CD4-positive, alpha-beta T cell treated with Interleukin-1 beta for 1 hour (primary cell): ENCODE measurements at places on chromosomes 7 and 10.

- no peak for DNase-seq
These were observed 76.3 kb downstream of the DKK1 start for GRCh38 chr10:52390388-52390787.

- no peak for DNase-seq
These were observed 15.4 kb upstream of the HIBADH start for GRCh38 chr7:27677912-27678612.

- DNase-seq: peak; percentile 39
These were observed 121.6 kb upstream of the ZNF92 start for GRCh38 chr7:65251851-65252620.

DNA sequence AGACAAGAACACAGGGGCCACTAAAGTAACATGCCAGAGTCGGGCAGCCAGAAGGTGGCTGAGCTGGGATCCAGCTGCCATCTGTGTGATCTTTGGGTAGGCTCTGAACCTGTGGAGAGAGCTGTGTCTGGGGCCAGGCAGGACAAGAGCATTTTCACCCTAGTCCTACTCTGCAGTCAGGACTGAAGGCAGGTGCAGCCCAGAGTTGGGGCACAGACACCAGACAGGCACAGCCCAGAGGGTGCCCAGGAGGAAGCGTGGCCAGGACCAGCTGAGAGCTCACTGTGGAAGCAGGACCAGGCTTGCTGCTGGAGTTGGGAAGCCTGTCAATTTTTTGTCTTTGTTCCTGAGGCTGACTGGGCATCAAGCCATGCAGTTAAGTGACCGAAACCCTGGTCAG, 113.6 kb downstream of the ADCY1 start:
- DNase-seq: no peak

- no peak for DNase-seq
These were observed 11.6 kb downstream of the TMEM273 start for GRCh38 chr10:49176310-49177268.

DNA sequence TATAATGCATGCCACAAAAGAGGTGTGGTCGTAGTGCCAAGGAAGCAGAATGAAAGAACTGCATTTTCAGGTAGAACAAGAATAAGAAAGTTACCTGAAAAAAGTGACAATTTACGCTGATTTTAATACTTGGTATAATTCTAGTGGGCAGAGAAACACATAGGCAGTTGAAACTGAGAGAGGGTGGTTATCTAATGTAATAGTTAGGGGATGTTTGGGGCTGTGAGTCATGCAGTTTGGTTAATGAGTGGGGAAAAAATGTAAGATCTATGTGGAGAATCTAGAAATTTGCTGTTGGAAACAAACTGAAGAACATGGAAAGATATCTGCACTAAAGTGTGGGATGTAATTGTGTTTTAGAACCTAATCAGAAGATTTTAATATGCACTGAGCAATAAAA, 33.7 kb downstream of the ZNF37A start:
- no peak for DNase-seq

GRCh38 chr10:11115337-11115736, 97.7 kb downstream of the CELF2 start:
- DNase-seq: no peak

GRCh38 chr7:6227294-6227846, 45.1 kb downstream of the CYTH3 start:
- DNase-seq: no peak

- no peak for DNase-seq
These were observed 24.8 kb upstream of the MNX1 start for GRCh38 chr7:157035302-157035701.

DNA sequence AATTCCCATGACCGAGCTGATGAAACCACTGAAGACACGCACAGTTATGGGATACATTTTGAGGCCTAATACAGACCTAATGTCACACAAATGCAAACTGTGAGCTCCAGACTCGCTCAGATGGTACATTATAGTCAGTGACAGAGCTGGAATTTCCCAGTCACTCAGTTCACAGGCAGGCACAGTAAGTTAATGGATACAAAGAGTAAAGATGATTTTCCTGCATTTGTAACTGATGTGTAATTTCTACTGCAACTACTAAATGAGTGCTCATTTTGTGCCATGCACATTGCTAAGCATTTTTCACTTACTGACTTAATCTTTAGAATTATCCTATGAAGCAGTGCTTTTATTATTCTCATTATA, 56.5 kb downstream of the ENO4 start:
- no peak for DNase-seq

GRCh38 chr7:77674878-77675277, 21.4 kb upstream of the RSBN1L start:
- DNase-seq: no peak

GRCh38 chr7:116230191-116231005, 20.1 kb downstream of the TES start:
- no peak for DNase-seq

DNA sequence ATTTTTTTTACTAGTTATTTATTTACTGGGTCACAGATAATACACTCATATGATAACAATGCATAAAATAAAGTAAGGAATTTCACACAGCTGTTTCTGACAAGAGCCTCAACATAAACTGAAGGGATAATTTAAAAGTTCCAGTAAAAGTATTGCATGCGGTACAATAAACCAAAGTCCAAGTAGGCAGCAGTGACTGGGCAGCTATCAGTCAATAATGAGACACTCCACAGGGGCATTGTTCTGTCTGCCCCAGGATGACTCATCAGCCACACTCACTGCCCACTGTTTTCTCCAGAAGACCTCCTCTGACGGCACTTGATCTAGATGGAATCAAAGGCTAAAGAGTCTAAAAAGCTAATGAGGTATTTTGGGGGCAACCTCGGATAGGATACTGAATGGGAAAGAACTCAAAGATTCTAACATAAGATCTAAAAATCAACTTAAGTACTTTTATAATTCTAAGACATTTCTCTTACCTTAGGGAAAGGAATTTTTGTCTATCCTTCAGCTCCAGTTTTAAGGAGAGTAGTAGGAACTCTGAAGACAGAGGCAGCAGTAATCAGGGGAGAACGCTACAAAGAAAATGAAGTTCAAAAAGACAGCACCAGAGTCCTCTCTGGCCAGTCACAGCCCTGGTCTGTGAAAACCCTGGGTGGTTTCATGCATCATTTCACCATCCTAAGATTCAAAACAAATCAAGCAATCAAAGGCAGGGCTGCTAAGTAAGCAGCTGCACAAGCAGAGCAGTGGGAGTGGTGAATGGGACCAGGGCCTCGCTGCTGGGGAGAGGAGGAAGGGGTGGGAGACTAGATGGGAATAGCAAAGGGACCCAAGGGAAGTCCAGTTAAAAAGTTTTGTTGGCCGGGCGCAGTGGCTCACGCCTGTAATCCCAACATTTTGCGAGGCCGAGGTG, 175.1 kb downstream of the AVL9 start:
- no peak for DNase-seq

GRCh38 chr10:50512214-50512595, 111.6 kb downstream of the SGMS1 start:
- DNase-seq: no peak

DNA sequence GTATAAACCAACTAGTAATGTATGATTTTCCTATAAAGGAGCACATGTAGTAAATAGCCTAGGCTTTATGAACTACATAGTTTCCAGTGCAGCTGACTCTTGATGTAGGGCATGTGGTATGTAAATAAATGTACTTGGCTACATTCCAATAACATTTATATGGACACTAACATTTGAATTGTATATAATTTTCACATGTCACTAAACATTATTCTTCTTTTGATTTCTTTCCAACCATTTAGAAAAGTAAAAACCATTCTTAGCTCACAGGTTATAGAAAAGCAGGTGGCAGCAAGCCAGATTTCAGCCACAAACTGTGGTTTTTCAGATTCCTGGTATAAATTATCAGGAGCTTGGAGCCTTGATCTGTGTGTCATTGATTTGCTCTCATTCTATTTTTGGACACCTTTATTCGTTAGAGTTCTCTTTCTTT, 1182.0 kb downstream of the CNTNAP2 start:
- DNase-seq: no peak

- DNase-seq: peak; percentile 36
These were observed 20.0 kb downstream of the RBM17 start for GRCh38 chr10:6108631-6109443.

DNA sequence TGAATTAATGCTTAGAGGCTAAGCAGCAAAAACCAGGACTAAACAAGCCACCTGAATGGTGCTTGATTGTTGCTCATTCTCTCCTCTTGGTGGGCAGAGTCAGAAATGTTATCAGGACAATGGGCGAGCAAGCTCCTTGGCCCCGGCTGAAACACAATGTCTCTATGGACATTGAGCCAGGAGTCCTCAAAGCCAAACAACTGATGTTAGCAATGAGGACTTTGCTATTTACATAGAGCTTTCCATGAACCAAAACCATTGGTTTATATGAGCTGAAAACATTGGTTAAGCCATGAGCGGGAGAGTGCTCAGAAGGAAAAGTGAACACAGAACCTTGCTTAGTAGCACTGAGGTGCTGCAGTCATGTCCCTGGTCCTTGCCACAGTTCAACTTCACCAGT, 21.5 kb upstream of the NPVF start:
- DNase-seq: no peak

DNA sequence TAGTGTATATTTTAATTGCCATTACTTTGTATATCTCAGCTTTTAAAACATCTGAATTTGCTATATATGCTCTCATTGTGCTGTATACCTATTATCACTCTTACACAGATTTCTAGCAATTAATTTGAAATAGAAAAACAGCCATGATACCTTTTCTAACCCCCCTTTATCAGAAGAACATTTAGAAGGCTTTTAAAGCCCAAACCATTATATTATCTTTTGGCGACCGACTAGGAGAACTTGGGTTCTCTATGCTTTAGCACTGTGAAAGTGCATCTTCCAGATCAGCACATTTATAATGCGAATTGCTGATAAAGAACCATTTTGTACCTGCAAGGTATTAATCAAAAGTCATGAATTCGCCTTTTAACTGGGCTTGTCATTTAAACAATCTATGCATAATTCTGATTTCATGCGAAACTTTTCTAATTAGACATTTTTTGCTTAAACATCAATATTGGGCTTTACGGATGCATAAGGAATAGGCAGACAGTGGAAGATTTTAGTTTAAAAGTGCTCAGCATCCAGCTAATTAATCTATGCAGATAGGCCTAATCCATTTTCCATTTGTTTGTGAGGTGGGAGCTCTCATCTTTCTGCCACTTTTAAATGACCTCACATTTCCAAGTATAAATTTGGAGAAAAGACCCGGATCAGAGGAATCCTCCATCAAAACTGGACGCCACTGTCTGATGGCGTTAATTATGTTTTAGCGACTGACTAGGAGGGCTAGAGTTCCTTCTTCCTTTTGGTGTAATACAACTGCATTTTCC, 1.2 kb upstream of the MLLT10 start:
- no peak for DNase-seq

DNA sequence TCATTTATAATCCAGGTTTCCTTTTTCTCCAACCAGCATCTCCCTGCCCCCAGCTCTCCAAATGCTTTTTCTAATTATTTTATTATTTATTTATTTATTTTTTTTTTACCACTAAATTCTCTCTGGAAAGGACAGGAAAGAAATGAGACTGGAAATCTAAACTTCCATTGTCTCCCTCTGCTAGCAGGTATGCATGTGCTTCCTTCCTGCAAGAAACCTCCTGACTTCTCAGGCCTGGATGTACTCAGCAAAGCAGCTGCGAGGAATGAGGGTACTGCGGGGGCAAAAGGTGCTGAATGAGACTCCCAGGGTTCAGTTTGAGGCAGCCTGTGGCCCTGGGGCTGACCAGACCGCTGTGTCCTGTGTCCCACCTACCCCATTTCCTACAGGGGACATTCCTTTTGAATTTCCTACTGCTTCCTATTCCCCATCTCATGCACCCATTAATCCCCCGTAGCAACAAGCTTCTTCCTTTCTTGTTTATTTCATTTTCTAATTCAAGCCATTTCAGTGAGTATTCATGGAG, 324.6 kb upstream of the IGFBP3 start:
- DNase-seq: no peak

DNA sequence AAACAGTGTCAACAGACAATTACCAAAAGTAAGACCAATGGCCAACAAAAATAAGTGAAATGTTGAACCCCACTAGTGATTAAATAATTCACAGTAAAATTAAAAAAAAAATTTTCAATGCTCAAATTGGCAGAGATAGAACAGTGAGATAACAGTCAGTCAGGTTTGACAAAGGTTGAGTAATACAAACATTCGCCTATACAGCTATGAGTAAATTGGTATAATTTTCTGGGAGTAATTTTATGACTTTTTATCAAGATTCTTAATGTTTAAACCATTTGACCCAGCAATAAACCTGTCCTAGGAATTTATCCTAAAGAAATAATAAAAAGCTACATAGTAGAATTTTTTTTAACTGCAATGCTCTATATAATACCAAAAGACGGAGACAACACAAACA, 64.9 kb upstream of the SHH start:
- no peak for DNase-seq

DNA sequence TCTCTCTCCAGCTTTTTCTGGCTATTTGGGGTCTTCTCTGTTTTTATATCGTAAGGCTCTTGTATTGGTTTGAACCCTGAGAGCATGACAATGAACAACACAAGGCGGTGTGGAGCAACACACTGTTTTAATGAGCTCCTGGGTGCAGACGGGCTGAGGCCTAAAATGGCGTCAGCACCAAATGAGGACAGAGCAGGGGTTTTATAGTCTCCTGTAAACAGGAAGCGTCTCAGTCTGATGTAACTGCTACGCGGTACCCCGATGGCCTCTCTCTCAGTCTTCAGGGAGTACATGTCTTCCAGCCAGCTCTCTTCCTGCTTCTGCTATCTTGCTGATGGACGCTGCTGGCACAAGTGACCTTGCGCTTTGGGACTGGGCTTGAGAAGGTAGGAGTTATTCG, 95.9 kb upstream of the CCDC71L start:
- DNase-seq: no peak

GRCh38 chr10:24914148-24914547, 38.3 kb downstream of the PRTFDC1 start:
- no peak for DNase-seq

- no peak for DNase-seq
These were observed 357.5 kb downstream of the DNAJB6 start for GRCh38 chr7:157694376-157694665.

DNA sequence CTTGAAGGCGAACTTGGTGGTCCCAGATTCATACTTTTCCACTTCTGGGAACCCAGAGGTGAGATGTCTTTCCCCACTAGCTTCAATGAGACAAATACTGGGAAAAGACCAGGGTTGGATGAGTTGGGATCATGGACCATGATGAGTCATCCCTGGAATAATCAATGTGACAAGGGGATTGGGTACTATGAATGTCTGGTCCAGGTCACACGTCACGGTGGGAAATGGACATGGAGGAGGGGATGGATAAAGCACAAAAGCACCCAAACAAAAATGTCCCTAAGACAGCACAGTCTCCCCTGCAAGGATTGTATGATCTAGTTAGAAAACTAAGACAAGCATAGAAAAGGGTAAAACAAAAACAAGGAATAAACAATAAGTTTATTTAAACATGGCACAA, 12.4 kb upstream of the SORBS1 start:
- DNase-seq: no peak
